ENCODE measurements at places on chromosomes 7 and 10.

DNA sequence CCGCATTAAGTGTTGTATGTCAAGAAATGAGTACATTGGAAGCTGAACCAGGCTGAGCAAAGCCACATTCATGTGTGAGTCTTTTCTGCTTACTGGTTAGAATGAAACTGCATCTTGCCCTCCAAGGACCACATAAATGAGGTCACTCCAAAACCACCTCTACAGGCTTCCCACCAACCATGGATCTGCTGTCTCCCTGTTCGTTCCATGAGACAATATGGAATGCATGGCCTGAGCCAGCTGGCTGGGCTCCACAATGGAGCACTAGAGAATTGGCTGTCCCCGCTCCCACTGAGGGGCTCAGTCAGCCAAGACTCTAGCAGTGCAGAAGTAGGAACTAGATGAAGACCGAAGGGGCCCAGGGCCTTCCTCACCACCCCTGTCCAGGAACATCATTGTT, 120.8 kb downstream of the TNS3 start:
- no peak for DNase-seq

DNA sequence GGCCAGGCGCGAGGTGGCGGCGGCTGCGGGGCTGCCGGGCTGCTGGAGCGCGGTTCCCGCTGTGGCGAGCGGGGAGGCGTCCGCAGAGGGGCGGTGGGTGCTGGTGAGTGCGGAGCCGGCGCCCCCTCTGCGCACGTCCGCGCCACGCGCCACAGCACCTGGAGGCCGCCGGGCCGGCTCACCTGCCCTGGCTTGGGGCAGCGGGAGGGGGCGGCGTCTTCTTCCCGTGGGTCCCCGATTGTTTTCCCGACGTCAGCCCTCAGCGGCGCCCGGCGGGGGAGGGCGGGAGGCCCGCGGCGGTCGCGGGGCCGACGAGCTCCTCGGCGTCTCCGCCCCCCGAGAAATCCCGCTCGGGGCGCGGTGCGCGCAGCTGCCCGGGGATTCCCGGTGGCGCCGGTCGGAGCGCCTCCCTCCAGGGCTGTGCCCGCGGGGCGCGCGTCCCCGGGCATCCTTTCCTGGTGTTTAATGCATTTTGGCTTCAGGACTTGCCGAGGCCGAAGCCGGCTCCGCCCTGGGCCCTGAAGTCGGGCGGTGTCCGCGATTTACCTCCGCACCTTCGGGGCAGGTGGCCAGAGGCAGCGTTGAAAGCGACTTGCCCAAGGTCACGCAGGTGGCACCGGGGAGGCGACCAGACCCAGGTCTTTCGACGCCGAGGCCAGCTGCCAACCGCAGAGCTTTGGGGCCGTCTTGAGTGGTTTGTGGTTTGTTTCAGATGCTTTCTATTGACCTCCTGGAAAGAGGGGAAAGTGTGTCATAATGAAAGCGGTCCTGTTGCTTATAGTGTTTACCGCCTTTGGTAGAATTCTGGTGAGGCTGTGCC, 561 bp downstream of the PLEKHA1 start:
- DNase-seq, result peak; percentile 60

GRCh38 chr7:103996017-103996551, 6.6 kb upstream of the RELN start:
- DNase-seq, result no peak

DNA sequence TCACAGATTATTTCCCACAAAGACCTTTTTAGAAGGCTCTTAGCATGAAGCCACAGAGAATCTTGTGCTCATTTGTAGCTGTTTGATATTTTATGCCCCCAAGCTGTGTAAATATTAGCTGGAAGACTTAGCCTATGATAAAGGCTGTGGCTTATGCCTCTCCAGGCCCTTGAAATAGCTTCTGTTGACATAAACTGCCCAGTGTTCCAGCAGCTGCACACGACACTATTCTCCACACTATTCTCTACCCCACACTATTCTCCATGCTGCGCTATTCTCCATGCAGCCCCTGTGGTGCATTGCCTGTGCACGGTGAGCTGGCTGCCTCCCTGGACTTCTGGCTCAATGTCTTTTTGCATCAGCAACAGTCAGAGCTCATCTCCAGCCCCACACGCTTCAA, 13.1 kb downstream of the DDC start:
- no peak for DNase-seq

DNA sequence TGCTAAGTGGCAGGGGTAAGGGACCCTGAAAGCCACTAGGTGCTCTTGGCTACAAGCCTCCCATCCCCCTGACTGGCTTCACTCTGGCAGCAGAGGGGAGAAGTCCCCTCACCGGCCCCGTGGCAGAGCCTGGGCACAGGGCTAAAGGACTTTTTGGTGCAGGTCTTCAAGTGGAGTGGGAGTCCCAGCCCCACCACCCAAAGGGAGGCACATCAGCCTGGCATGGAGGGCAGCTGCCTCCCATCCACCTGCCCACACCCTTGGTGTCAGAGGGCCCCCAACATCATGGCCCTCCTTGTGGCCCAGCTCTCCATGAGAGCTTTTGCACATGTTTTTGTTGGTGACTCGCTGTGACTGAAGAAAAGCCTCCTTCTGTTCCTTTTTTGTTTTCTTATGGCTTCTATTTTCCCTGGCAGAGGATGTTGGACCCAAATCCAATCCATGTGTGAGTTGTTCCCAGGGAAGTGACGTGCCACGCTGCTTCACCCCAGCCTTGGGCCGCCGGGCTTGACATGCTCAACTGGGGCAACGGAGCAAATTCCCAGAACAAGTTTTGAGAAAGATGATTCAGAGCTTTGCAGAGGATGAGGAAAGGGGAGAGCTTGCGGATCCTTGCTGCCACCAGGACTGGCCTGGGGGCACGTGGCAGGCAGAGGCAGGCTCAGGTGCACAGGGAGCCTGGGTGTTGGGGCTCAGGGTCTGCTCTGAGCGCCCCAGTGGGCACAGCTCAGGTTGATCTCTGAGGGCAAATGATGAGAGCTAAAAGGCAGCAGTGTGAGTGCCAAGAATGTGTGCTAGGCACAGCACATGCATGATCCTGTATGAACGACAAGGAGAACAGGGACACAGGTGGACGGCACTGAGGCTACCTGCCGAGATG, 1.9 kb upstream of the AEBP1 start:
- peak; percentile 67 for DNase-seq

DNA sequence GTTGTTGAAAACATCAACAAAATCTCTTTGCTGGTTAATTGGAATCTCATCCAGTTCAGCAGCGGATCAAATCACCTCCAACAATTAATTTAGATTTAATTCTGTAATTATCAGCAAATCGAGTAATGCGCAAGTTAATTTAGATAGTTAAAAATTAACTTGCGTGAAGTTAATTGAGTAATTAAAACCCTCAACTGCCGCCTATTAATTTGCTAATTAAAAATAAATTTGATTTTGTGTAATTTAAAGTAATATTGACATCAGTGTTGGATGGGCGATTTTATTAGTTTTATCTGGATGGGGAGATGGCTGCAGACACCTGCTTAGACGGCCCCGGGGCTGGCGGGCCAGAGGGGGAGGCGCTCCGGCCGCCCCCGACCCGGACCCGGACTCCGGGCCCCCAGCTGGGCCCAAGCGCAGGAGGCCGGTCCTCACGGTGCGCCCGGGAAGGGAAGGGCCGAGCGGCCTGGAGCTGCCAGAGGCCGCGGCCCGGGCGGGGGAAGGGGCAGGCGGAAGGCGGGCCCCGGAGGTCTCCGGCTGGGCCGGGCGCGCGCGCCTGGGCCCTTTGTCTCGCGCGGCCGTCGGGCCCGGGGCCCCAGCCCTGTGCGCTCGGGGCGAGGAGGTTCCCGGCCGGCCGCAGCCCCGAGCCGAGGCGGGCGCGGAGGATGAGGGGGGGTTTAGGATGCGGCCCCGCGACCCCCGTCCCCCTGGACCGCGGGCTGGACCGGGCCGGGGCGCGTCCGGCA, 3.3 kb upstream of the UNCX start:
- DNase-seq, result no peak

DNA sequence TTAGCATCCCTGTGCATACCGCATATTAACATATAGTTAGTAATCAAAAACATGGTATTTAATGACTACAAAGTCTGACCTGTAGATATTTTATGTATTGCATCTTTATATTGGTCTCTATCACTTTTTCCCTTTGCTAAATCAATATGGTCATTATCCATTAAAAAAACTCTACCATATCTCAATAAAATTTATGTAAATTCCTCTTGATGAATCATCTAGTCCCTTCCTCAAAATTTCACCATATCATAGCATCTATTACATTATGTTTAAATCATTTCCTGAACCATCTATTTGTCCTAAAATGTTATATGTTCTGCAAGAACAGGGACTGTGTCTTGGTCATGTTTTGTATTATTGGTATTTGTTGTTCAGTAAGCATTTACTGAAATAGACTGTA, 7.7 kb upstream of the ING3 start:
- no peak for DNase-seq

- DNase-seq, result peak; percentile 68
Observed at GRCh38 chr10:4780782-4781181, 45.2 kb upstream of the AKR1E2 start.

DNA sequence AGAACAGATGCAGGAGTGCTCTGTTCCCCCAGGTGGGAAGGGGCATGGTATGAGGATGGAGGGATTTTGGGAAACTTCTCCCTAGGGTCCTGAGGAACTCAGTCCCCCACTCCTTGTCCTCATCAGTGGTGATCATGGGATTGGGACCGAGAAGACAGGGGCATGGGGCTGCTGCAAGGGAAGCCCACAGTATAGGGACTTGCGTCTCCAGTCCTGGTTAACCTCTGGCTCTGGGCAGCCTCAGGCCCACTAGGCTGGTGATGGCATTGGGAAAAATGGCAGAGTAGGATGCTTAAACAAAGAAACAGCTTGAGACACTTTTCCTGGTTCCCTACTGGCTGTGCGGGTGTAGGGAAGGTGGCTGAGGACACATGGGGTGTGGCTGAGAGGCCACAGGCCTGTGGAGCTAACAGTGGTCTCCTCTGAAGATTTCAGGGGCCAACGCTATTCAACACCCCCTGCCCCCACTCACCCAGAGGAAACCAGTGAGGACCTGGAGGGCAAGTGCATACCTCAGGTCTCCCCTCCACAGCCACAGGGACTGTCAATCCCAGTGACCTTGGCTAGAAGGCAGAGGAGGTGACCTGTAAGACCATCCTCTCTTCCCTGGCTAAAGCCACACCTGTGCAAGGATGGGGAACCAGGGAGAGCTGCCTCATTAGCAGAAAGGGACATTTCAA, 261.3 kb downstream of the CCSER2 start:
- no peak for DNase-seq

- no peak for DNase-seq
Observed at GRCh38 chr7:116636997-116637396, 35.0 kb upstream of the MET start.

DNA sequence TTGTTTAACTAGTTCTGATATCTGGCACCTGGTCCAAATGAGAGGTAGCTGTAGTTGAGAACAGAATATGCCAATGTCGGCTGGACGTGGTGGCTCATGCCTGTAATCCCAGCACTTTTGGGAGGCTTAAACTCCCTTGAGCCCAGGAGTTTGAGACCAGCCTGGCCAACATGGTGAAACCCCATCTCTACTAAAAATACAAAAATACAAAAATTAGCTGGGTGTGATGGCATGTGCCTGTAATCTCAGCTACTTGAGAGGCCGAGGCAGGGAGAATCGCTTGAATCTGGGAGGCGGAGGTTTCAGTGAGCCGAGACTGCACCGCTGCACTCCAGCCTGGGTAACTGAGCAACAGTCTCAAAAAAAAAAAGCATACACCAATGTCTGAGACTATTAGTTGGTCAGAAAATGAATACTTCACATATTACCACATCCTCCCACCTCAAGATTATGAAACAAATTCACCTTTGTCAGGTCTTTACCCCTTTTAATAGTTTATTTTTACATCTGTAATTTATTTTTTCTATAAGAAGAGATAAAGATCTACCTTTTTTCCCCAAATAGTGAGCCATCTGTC, 38.8 kb downstream of the EPC1 start:
- DNase-seq, result no peak

DNA sequence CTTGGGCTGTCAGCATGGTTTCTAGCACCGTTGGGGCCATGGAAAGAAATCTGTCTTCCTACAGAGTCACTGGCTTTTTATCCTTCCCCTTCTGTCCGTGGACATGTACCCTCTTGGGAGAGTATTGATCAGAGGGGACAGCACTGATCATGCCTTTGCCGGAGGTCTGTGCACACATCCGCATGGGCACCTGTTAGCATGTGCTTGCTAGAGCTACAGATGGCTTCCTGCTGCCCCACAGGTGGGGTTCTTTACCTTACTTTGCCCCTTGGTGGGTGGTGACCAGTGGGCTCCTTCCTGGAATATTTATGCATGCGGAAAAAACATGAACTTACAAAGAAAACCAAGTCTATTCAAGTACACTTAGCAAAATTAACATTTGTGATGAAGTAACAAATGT, 24.9 kb downstream of the RPS24 start:
- DNase-seq, result no peak

GRCh38 chr10:35420827-35421552, 84.7 kb downstream of the CCNY start:
- DNase-seq, result peak; percentile 47

- no peak for DNase-seq
Observed at GRCh38 chr7:84294847-84295455, 100.4 kb upstream of the SEMA3A start.

DNA sequence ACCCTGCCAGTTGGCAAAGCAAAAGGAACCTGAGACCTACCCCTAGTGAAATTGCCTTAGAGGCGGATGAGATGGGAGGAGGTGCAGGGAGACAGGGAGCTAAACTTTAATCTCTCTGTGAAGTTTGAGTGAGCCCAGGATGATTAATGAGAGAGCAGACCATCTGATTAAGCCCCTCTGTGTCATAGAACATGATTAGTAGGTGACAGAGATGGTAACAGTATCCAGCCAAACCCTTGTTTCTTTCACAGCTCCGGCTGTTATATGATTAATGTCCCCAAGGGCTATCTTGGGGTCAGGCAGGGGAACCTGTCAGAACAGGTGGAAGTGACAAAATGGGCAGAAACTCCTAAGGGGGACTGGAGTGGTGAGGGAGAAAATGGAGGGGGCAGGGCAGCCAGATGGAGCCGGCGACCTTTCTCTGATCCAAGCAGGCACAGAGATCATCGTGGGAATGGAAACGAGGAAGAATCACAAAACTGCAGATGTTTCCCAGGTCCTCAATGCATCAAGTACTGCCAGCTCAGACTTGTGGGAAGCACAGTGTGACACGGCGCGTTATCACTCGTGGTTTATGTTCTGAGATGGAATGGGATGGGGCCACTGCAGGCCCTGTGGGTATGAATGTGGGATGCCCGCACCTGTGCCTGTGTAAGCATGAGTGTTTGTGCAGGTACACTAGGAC, 684.2 kb downstream of the LRMDA start:
- peak; percentile 36 for DNase-seq

GRCh38 chr10:110794808-110795207, 76.9 kb upstream of the PDCD4 start:
- DNase-seq, result no peak

DNA sequence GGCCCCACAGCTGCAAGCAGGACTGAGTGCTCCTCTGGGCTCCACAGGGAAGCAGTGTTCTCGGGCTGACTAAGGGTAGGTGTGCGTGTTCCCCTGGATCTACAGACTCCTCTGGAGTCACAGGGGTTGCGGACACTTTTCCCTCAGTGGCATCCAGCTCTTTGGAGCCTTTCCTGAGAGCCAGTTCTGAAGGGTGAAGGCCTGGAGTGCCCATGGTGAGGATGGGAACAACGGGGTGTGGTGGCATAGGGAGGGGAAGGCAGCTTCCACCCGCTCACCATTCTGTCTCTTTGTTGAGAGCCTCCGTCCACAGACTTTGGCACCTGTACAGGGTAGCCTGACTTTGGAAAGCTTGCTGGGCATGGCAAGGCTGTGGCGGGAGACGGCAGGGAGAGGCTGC, 104.1 kb upstream of the PCBD1 start:
- no peak for DNase-seq

Measured in ELR (cell line).